ENCODE measurements at places on chromosomes 4 and X.

DNA sequence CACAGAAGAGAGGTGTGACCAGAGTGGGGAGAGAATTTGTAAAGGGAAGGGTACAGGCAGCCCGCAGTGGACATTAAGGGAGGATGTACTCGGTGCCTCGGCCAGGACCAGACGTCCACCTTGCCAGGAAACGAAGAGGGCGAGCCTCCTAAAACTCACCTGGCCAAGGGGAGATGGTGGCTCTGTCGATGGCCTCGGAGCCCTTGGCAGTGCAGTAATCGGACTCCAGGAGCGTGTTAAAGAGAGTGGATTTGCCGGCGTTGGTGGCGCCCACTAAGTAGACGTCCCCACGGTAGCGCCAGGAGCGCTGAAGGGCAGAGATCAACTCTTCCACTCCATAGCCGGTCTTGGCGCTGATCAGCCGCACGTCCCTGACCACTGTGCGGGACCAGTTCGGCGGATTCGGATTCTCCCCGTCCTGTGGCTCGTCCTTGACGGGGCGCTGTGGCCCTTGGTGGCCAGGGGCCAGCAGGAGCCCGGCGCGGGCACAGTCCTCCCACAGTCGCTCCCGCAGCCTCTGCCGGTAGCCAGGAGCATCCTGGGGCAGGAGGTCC is 1.0 kb downstream of the NOA1 start:
- DNase-seq = peak; percentile 11

- DNase-seq = no peak
Observed at GRCh38 chr4:141210168-141210567, 10.5 kb upstream of the ZNF330 start.

- no peak for DNase-seq
Observed at GRCh38 chrX:71096760-71097032, 1.0 kb downstream of the FOXO4 start.

DNA sequence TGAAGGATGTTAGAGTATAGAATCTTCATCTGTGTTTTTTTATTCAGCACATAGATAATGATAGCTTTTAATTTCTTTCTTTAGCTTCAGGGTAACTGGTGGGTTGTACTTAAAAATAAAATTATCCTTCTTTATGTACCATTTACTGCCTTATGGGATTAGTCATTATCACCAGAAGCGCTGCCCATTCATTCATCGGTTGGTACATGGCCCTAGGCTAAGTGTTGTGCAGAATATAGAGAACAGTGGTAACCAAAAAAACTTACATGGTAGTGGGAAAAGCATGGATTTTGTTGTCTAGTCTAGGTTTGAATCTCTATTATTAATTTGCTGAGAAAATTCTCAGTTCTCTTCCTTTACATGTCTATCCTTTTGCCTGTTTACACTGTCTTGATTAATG is 43.5 kb upstream of the PDE5A start:
- no peak for DNase-seq

GRCh38 chrX:98717970-98718369 is 1692.1 kb downstream of the PCDH19 start:
- DNase-seq = no peak

GRCh38 chr4:2256781-2257191 is 5.1 kb downstream of the MXD4 start:
- peak; percentile 37 for DNase-seq

GRCh38 chr4:47184083-47184482 is 152.7 kb downstream of the GABRB1 start:
- no peak for DNase-seq

DNA sequence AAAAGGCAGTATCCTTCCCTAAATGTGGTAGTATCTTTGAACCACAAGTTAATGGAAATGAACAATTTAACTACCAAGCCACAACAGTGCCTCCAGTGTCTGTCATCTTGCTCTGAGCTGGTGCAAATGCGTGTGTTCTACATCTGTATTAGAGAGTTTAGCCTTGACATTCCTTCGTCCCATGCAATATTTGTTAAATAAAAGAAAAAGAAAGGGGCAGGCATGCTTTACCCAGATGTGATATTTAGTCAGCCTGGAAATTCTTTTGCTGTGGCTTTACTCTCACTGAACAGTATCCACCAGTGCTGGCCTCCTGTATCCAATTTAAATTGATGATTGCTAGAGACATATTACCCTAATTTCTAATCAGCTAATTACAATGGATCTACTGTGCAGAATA is 310.5 kb downstream of the CFAP299 start:
- no peak for DNase-seq

GRCh38 chr4:58061967-58062366 is 951.8 kb upstream of the IGFBP7 start:
- no peak for DNase-seq

GRCh38 chrX:55767100-55767499 is 49.6 kb downstream of the RRAGB start:
- peak; percentile 43 for DNase-seq
